ENCODE measurements at places on chromosomes 4 and X.

DNA sequence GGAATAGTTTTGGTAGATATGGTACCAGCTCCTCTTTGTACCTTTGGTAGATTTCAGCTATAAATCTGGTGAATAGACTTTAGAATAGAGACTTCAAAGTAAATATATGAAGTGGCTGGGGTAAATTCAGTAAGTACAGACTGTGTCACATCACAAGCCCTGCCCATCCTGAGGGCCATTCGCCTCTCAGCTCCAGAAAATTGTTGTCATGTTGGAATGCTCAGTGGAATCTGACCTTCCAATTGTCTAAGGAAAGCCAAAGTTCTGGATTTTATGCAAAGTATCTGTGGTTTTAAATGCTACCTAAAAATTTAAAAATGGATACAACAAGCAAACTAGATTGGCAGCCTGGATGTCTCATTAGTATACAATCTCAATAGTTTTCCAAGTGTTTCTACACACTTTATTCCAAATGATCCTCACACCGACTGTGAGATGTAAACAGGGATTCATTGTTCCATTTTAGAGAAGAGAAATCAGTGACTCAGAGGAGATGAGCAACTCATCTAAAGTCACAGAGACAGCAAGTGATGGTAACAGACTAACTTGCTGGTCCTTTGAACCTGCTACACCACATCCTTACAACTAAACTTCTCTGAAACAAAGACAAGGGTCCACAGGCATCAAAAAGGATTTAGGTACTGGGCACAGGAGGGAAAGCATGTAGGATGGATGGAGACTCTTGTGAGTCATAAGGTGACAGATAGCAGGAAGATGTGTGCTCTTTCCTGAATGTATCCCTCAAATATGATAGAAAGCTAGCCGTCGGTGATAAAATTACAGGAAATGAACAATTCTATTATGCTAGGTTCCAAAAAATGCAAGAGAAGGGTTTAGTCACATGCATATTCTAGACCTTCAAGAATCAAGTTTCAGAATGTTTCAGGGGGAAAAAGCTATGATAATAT is 127.3 kb downstream of the ATP10D start:
- no peak for DNase-seq

DNA sequence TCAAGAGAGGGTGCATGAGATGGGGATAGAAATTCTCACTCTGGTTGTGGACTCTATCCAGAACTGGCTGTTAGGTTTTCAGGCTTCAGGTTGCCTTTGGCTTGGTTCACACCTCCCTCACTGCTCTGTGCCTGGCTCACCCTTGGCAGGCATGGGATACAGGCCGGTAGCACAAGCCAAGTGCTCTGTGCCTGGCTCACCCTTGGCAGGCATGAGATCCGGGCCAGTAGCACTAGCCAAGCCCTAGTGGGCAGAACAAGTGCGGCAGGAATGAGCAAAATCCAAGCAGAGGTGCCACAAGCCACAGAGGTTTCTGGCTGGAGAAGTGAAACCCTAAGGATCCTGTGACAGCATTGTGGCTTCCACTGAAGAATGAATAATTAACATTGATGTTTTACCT is 1642.3 kb downstream of the C4orf33 start:
- DNase-seq, result no peak

DNA sequence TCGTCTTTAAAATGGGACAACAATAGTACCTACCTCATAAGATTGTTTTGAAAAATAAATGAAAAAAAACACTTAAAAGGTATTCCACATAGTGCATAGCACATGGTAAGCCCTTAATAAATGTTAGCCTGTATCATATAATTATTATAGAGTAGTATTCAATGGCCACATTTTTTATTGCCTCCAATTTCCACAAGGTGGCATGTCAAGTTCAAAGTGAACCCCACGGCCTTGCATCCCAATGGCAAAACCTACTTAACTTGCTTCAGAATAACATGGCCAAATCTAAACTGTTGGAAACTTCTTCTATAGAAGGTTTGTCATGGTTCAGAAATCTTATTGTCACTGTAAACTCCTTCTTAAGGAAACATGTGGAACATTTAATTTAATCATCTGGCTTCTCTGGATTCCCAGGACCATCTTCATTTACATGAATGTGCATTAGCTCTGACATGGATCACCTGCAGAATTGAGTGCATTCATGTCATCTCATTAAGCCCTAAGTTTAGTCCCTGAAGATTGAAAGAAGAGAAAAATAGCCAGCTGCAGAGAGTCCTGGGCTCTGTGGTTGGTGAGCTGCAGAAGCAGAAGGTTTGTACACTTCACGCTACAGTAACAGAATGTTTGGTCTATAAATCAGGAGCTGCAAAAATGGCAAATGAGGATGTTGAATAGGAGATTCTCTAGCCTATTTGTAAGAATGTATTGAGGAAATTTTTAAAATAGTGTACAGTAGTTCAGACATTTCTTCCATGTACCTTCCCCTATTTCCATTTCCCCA is 61.0 kb downstream of the ANXA3 start:
- no peak for DNase-seq

DNA sequence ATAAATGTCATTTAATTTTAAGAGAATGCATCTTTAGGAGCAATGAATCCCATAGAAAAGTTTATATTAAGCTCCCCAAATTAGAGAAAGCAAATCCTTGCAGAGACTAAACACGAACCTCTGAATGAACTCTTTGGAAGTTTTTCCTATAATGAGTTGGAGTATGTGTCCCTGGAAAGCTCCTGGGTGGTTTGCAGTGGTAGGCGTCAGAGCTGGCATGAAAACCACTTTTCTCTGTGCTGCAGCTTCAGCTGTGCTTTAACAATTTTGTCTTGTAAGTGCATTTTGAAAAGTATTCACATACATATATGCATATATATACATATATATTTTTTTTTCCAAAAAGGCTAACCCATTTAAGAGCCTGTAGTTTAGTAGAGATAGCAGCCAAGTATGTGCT is 148.7 kb upstream of the TBC1D9 start:
- DNase-seq, result no peak

- no peak for DNase-seq
Measured at GRCh38 chr4:85777908-85778631, 303.1 kb downstream of the ARHGAP24 start.

DNA sequence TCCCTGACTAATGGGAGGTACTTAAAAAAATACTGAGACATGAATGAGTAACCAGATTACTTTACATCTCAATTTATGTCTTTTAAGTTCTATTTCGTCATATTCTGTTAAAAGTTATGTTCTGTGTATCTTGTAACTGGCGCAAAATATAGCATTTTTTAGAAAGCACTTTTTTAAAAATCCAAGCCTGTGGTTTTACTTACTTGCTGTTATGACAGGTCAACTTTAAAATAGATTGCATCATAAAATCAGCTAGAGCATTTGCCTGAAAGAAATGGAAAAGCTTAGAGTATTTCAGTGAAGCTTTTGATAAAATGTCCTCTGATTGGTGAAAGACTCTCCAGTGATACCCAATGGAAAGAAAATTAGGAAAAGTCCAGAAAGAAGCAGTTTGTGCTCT is 1892.3 kb upstream of the TENM3 start:
- DNase-seq, result no peak

GRCh38 chr4:121050300-121050699 is 22.0 kb downstream of the NDNF start:
- no peak for DNase-seq

- no peak for DNase-seq
Measured at GRCh38 chrX:115616943-115617563, 56.1 kb downstream of the PLS3 start.

DNA sequence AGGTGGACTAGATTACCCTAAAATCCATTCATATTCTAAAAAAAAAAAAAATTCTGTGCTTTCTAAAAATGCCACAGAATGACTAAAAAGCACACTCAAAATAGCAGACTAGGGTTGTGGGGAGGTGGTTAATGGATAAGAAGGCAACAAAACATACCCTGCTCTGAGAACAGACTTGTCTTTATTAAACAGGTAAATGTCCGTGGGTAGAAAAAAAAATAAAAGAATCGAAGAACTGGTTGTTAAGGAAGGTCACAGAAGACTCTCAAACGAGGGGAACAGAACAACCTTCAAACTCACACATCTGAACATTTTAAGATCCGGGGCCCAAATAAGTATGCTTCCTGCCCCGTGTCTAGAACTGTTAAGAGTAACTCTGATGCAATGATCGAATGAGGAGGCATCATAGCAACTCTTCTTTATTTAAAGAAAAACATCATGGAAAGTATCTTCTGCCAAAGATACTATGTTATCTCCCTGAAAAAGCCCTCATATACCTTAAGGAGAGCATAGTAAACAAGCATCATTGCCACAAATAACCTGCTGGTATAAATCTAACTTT is 68.4 kb downstream of the ELF2 start:
- no peak for DNase-seq

DNA sequence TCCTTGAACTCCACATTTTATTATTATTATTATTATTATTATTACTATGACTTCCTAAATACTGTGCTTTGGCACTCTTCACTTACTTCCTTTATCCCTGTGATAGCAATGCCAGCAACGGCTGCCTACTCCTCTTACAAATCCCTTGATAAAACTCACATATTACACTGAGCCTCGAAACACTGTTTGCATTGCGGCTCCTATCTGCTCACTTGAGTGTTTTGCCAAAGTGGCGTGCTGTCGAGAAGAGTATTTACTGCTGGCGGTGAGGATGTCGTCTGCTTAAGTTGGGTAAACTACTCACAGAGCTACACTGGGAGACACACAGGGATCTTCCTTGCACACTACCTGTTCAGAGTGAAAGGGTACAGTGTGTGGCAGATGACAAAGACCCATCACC is 143.4 kb upstream of the VCX3A start:
- DNase-seq, result no peak

GRCh38 chrX:151695583-151696340 is 504 bp downstream of the PRRG3 start:
- DNase-seq, result no peak

Data from GM18507 (cell line).